RWPE1 (cell line): ENCODE measurements at places on chromosomes 1 and 21.
A peak's percentile ranks its signal among the peaks of the same experiment; 100 is the strongest.

DNA sequence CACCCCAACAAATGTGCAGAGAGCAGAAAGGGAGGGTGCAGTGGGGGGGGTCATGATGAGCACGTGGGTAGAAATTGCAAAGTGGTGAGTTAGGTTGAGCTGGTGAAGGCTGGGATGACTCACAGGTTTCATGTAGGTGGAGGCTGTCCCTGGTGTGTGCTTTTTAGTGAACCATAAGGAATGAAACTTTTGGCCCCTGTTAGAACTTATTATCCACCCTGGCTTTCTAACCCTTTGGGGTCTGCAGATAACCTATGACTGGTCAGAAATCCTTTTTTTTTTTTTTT, 46.9 kb downstream of the DOP1B start:
- peak; percentile 92 for DNase-seq

GRCh38 chr1:213330281-213330680, 279.2 kb downstream of the RPS6KC1 start:
- DNase-seq = no peak

DNA sequence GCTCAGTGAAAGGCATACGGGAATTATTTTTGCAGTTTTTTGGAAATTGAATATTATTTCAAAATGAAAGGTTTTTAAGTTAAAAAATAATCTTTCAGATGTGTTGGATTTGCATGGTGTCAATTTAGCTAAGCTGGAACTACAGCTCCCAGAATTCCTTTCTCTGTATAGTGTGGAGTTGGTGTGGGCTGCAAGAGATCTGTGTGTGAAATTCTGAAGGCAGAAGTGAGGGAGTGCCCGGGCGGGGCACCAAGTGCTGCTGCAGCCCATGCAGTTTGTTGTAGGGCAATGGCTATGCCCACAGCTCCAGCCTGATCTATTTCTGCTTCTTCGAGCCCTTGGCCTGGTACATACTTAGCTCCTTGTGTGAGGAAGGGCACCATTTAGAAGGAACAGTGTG, 60.5 kb upstream of the CSF1 start:
- peak; percentile 36 for DNase-seq

- DNase-seq = no peak
Measured at GRCh38 chr1:112850034-112850757, 105.8 kb downstream of the SLC16A1 start.

DNA sequence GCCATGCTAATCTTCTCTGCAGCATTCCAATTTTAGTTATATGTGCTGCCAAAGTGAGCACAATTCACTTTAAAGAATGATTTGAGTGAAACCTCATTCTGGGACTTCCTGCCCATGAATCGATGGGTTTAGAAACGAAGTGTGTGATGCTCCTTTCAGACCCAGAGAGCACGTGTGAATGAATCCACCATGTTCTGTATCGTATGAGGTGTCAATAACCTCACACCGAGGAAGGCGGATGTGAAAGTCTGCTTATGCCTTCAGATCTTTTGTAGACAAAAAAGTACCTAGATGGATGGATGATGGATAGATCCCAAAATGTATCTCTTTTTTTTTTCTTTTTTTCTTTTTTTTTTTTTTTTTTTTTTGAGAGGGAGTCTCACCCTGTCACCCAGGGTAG, 13.8 kb downstream of the UBASH3A start:
- DNase-seq = no peak

DNA sequence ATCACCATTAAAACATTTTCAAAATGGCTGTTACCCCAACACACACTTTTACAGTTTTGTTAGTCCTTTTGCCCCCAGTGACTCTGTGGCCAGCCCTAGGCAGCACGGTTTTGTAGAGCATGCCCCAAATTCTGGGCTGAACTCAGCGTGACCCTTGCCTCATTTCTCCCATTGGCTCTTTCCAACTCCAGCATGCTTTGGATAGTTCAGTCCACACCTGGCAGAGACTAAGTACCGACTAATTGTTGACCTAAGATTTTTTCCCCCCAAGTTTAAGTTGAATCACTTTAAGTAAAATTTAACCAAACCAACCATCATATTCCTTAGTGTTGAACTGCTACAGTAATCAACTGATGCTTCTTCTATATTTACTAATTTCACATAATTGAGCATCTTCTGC, 62.4 kb upstream of the LRRC8B start:
- DNase-seq = no peak

GRCh38 chr1:98674075-98674781, 12.7 kb downstream of the SNX7 start:
- no peak for DNase-seq

DNA sequence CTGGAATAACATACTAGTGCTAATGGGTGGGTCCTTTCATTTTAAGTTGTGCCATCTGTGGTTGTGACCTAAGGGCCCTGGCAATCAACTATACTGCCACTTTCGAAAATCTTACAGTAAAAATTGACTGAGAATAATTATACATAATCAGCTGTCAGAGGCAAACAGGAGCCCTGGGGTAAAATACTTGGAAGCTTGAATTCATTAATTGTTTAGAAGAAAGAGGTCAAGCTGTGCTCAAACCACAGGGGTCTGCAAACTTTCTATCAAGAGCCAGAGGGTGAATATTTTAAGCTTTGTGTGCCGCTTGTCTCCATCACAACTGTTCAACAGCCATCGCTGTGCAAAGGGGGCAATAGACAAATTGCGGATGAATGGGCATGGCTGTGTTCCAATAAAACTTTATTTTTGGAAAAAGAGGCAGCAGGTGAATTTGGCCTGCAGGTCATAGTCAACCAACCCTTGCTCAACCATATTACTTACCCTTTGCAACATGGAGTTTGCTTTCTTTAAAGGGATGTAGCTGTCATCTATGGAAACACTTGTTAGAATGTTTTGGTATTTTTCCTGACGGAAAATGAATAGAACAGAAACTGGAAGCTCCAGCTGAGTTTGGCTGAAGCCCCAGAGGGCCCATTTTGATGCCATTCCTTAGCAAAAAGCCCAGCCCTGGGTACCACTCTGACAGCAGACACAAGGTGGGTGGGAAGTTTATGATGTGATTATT, 35.7 kb upstream of the USP1 start:
- DNase-seq = no peak

GRCh38 chr1:26779098-26779668, 8.6 kb upstream of the PIGV start:
- no peak for DNase-seq

- DNase-seq = no peak
Measured at GRCh38 chr1:110242062-110242461, 31.9 kb downstream of the KCNC4 start.

- DNase-seq = no peak
Measured at GRCh38 chr1:30469426-30469825, 254.0 kb downstream of the MATN1 start.

GRCh38 chr21:27838573-27838972, 871.7 kb upstream of the ADAMTS5 start:
- DNase-seq = no peak

DNA sequence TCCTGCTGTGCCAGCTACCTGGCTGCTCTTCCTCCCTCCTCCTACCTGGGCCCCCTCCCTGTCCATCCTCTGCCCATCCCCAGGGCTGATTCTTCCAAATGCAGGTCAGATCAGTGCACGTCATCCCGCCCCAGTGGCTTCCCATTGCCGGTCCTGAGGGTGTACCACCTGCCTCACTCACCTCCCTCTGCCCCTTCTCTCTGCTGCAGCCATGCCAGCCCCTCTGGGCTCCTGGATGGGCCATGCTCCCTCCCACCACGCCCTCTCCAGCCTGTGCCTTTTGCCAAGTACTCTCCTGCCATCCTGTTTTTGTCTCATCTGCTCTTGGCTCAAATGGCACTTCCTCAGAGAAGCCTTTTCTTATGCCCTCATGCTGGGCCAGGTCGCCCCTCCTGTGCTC, 95.8 kb downstream of the ARHGEF10L start:
- DNase-seq = no peak

GRCh38 chr1:23543707-23544443, 12.8 kb upstream of the E2F2 start:
- no peak for DNase-seq
